ENCODE measurements at places on chromosomes 16 and 17.

DNA sequence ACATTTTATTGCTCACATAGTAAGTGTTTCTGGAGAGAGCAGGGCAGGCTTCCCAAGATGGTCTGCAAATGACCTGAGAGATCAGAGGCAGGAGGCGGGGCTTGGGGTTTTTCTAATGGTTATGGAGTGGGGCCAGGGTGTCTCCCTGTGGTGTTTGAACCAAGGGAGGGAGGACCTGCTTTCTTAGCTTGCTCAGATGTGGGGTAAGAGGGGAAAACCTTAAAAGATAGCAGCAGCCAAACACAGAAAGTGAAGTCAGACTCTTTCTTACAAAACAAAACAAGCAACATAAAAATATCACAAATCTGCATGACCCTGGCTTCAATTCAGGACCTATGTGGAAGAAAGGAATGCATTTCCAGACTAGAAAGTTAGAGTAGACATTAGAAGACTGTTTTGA, 22.9 kb upstream of the DNAJA2 start:
- no peak for DNase-seq

GRCh38 chr17:33940769-33941370, 314.2 kb upstream of the CCL2 start:
- DNase-seq, result no peak

DNA sequence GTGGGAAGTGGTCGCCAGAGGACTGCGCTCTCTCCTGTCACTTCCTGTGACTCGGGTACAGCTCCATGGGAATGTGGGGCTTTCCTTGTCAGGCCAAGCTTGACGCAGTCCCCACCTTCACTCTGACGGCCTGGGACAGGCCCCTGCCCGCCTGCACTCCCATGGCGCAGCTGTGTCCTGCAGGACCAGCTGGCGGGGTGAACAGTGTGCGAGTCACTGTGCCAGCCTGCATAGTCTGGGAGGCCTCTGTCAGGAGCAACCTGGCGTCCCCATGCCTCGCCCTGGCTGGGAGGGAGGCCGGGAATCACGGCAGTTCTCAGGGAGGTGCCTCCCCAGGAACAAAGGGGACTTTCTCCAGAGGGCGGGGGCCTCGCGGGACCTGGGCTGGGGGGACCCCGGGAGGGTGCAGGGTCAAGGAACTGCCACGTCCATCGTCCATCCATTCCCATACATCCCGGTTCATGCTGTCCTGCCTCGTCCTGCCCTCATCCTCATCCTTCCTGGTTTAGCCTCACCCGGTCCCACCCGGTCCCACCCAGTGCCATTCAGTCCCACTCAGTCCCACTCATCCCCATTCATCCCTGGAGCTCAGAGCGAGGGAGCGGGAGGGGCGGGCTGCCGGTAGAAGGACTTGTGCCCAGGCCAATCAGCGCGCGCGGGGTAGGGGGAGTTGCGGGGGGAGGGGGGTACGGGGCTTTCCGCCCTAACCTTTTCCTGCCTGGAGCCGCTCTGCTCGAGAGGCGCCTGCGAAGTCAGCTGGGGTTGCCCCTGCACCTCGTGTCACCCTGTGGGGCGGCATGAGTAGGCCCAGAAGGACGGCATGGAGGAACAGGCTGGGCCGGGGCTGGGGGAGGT, 13.4 kb downstream of the FLYWCH1 start:
- DNase-seq, result no peak

DNA sequence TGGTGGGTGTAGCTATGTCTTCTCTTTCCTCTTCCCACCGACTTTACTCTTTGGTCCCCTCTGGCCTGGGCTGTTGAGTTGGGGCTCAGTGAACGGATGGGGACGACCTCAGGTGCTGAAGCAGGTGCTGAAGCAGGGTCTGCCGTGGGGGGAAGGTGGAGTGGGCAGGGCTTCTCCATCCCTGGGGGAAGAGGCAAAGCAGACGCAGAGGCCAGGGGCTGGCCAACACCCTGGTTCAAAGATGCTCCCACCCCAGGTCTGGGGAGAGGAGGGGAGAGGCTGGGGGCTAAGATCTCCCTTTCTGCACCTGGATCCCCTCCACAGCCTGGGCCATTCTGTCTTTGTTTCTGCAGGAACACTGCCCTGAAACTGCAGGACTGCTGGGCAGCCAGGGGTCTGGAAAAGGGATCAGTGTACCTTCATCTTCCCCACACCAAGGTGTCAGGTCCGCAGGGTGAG, 22.9 kb downstream of the ALOX12B start:
- DNase-seq, result no peak

DNA sequence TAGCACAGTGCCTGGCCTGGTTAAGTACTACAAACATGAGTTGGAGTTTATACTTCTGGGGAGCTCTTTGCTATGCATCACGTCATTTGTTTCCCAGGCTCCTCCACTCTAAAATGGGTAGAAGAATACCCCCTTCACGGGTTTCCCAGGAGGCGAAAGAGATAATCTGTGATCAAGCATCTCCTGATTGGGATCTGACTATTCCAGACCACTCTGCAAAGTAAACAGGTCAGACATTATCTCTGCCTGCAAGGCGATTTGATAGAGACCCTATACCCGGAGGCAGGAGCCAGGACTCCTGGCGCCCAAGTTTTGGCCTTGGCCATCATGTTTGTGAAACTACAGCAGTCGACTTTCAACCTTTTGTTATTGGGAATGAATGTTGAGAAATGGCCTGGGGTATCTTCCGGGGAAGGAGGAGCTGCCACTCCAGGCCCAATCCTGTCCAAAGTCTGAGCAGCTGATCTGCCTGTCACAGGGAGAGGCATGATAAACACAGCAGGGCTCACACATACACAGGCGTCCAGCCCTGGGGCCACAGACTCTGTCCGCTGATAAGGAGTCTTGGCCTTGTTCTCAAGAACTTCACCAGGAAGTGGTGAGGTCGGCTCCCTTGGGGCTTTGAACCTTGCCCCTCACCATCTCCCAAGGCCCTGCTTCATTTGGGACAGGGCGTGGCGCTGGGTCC, 199.9 kb downstream of the MAF start:
- no peak for DNase-seq

- DNase-seq, result no peak
These were observed 16.6 kb upstream of the TBX2 start for GRCh38 chr17:61382796-61383688.

GRCh38 chr16:83931556-83931955, 21.5 kb upstream of the OSGIN1 start:
- DNase-seq, result no peak

DNA sequence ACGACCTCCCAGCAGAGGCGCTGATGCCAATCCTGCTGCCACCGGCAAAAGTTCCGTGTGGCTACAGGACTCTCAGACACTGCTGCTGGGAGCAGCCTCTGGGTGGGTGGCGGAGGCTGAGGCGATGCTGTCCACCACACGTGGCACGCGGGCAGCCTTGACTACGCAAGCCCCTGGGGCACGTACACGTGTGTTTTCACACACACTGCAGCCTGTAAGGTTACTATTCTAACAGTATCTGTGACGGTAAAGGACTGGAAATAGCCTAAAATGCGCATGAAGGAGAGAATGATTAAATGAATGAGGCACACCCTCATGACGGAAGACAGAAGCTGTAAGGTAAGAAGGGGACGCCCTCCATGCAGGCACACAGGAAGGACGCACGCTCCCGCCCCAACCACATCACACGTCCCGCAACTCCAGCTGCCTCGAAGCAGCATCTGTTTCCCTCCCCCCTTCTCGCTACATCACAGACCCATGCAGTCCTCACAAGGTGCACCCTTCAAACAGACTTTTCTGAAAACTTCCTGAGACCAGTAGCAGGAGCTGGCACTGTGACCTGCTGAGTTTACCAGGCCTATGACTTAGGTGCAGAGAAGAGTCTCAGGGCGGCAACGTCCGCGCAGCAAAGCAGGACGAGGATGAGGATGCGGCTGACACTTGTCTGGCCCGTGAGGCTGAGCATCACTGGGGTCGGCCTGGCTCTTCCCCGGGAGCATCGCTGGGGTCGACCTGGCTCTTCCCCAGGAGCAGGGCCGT, 28.7 kb upstream of the FASN start:
- DNase-seq, result peak; percentile 56

GRCh38 chr17:52546493-52546892, 388.0 kb upstream of the CA10 start:
- DNase-seq, result no peak

GRCh38 chr17:78753316-78754250, 28.5 kb downstream of the CYTH1 start:
- DNase-seq, result no peak

- no peak for DNase-seq
These were observed 5.6 kb downstream of the CDH16 start for GRCh38 chr16:66913081-66913480.

DNA sequence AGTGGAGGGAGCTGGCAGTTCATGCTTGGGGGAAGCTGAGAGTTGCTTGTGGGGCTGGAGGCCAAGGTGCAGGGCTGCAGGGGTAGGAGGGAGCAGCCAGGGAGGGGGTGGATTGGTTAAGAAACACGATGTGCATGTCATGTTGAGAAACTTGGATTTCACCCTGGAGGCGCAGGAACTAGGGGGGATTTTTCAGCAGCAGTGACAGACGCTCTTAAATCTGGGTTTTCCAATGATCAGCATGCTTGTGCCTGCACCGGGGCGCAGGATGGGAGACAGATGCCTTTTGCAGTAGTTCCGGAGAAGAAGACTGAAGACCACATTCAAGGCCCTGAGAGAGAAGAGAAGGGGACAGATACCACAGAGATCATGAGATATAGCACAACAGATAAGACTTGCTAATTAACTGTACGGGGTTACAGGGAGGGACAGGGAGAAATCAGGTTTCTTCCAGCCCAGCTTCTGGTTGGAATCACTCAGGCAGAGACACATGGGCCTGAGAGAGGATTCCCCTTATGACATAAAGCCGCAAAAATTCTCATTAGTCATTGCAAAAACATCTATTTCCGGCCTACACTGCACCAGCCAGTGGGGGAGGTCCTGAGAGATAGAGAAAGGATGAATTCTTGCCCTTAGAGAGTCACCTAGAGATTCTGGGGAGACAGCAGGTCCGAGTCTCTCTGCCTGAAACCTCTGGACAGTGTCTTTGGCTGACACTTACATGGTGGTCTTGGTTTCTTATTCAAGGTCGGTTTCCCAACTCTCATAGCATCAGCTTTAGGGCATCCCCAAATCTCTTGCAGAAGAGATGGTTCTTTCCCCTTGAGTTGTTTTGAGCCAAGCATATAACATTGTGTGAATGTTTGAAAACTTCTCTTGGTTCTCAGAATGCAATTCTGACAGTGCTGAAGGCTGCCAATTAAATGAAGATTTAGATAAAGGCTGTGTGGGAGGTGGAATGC, 27.1 kb downstream of the CDH13 start:
- peak; percentile 2 for DNase-seq

DNA sequence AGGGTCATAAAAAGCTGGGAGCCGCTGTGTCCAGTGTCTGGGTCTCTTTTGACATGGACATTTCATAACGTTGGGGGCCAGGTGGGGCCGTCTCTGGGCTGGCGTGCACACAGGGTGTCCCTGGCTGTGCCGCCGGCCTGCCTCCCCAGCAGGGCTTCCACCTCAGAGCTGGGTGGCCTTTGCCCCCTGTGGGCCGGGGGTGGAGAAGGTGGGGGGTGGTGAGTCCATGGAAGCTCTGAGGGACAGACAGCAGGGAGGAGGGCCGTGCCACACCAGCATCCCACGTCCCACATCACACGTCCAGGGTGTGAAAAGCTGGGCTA, 908 bp upstream of the SNAI3 start:
- no peak for DNase-seq

DNA sequence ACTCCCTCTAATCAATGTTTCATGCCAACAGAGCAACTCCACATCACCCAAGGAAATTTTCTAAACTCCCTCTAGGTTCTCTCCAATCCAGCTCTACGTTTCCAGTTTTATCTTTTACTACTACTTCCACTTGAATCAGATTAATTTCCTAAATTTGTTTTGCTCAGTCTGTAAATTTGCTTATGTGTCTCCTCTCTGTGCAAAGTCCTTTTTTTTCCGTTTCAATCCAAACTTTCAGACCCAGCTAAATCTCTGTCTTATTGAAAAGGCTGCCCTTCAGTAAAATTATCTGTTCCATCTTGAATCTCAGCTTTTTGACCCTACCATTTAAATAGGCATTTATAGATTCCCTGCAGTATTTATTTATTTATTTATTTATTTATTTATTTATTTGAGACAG, 61.4 kb upstream of the COX10 start:
- DNase-seq, result no peak

Measured in stimulated activated CD4-positive, alpha-beta T cell treated with anti-CD3 and anti-CD28 coated beads, Interleukin-15, amount 100 ng/mL, for 1 hour (primary cell).